ENCODE measurements at places on chromosomes 5 and 9. TPM values are rescaled to one million over a fixed set of nuclear protein-coding genes. Genes with fewer than 3 reads are reported as not detected.

GRCh38 chr5:2187687-2188086 lies 305.0 kb upstream of the IRX4 start:
- no peaks in the 10 kb centered on the region for H3K36me3 ChIP-seq
- H3K27ac ChIP-seq, result no peak overlapping the region
- H3K27me3 ChIP-seq, result no peaks in the 10 kb centered on the region

DNA sequence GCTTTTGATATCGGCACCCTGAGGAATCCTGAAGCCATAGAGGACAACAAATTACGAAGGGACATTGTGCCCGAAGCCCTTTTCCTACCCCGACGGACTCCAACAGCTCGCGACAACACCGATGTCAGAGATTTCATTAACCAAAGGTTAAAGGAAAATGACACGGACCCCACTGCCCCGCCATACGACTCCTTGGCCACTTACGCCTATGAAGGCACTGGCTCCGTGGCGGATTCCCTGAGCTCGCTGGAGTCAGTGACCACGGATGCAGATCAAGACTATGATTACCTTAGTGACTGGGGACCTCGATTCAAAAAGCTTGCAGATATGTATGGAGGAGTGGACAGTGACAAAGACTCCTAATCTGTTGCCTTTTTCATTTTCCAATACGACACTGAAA lies 129.5 kb downstream of the CDH6 start:
- H3K27ac ChIP-seq, result no peak overlapping the region
- no peak overlapping the region for H3K4me3 ChIP-seq
- no peak for DNase-seq
- no peaks in the 10 kb centered on the region for H3K36me3 ChIP-seq
- H3K4me1 ChIP-seq, result no peaks in the 10 kb centered on the region

DNA sequence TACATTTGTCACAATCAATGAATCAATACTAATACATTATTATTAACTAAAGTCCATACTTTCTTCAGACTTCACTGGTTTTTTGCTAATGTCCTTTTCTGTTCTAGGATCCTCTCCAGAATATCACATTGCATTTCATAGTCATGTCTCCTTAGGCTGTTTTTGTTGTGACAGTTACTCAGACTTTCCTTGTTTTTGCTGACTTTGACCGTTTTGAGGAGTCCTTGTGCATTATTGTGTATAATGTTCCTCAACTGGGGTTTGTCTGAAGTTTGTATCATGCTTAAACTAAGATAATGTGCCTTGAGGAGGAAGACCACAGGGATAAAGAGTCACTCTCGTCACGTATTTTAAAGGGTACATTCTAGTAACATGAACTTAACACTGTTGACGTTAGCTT lies 376.9 kb downstream of the NTRK2 start:
- no peak for DNase-seq
- peaks cover 4% of the 10 kb centered on the region for H3K4me1 ChIP-seq
- H3K36me3 ChIP-seq, result no peaks in the 10 kb centered on the region
- H3K4me3 ChIP-seq, result no peak overlapping the region

DNA sequence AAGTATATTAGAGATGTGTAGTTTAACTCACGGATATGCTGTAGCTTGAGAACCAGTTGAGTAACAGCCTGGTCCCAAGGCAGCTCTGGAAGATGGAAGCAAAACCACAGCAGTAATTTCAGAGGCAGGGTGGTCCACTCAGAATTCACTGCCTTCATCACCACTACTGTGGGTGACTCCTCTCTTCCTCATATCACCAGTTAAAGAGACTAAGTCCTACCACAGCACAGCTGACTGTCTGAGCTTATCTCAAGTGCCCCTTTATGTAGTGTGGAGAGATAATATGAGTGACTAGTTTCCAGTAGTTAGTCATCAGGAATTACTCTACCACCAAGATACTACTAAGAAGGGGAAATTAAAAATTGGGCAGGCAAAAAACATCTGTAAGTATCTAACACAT lies 1571.2 kb upstream of the C9orf72 start:
- no peaks in the 10 kb centered on the region for H3K4me1 ChIP-seq
- no peak overlapping the region for H3K4me3 ChIP-seq
- no peak overlapping the region for H3K27ac ChIP-seq
- H3K27me3 ChIP-seq, result no peaks in the 10 kb centered on the region
- no peaks in the 10 kb centered on the region for H3K36me3 ChIP-seq

RAB14 gene
- total RNA-seq, result 45.7 TPM

All from spinal cord (tissue), 10 donors.